Effector memory CD8-positive, alpha-beta T cell (primary cell): ENCODE measurements at places on chromosomes 2 and 18.

- no peak overlapping the region for H3K27ac ChIP-seq
- H3K27me3 ChIP-seq = peaks cover 47% of the 10 kb centered on the region
- no peak for DNase-seq
- H3K36me3 ChIP-seq = peaks cover 3% of the 10 kb centered on the region
- no peaks in the 10 kb centered on the region for H3K4me1 ChIP-seq
These were observed 56.9 kb downstream of the E2F6 start for GRCh38 chr2:11408959-11409571.

- no peaks in the 10 kb centered on the region for H3K27me3 ChIP-seq
- peaks cover 9% of the 10 kb centered on the region for H3K4me1 ChIP-seq
- H3K36me3 ChIP-seq = peaks cover 3% of the 10 kb centered on the region
- H3K4me3 ChIP-seq = no peak overlapping the region
- H3K27ac ChIP-seq = peak overlapping the region; percentile 89
These were observed 131.0 kb downstream of the PHLPP1 start for GRCh38 chr18:62846313-62846712.

DNA sequence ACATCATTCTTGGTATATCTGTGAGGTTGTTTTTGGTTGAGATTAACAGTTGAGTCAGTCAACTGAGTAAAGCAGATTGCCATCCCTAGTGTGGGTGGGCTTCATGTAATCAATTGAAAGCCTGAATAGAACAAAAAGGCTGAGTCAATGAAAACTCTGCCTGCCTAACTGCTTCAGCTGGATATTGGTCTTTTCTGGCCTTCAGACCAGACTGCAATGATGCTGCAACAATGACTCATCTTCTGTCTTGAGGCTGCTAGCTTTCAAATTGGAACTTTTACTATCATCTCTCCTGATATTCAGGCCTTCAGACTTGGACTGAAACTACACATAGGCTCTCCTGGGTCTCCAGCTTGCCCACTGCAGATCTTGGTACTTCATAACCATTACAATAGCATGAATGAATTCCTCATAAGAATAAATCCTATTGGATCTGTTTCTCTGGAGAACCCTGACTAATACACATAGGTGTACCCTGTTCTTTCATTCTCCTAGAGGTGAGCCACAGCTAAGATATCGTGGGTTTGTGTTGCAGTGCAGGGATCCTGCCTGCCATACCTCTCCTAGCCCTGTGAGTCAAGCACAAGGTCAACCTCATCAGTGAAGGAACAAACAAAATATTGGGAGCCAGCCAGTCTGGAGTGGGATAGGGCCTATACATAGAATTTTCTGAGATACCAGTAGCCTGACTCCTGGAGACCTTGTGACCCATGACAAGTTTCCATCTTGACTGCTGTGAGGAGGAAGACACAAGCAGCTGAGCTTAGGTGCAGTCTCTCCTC, 473.8 kb downstream of the DCC start:
- no peak for DNase-seq
- no peaks in the 10 kb centered on the region for H3K4me1 ChIP-seq
- no peak overlapping the region for H3K4me3 ChIP-seq
- H3K36me3 ChIP-seq = no peaks in the 10 kb centered on the region
- H3K27ac ChIP-seq = no peak overlapping the region
- H3K27me3 ChIP-seq = no peaks in the 10 kb centered on the region

GRCh38 chr2:10354399-10354798, 51.7 kb downstream of the HPCAL1 start:
- peaks cover 7% of the 10 kb centered on the region for H3K36me3 ChIP-seq
- no peak for DNase-seq
- H3K27me3 ChIP-seq = no peaks in the 10 kb centered on the region
- H3K4me3 ChIP-seq = no peak overlapping the region
- peaks cover 56% of the 10 kb centered on the region for H3K4me1 ChIP-seq

- H3K36me3 ChIP-seq = no peaks in the 10 kb centered on the region
- peaks cover 29% of the 10 kb centered on the region for H3K4me1 ChIP-seq
- H3K27ac ChIP-seq = peak overlapping the region; percentile 7
- H3K27me3 ChIP-seq = no peaks in the 10 kb centered on the region
- H3K4me3 ChIP-seq = peak overlapping the region; percentile 55
- no peak for DNase-seq
These were observed 120.8 kb upstream of the STK17B start for GRCh38 chr2:196291873-196292800.

GRCh38 chr2:199119796-199120195, 337.9 kb downstream of the SATB2 start:
- H3K4me1 ChIP-seq = no peaks in the 10 kb centered on the region
- no peak for DNase-seq
- H3K27me3 ChIP-seq = no peaks in the 10 kb centered on the region
- H3K36me3 ChIP-seq = no peaks in the 10 kb centered on the region
- H3K27ac ChIP-seq = no peak overlapping the region

DNA sequence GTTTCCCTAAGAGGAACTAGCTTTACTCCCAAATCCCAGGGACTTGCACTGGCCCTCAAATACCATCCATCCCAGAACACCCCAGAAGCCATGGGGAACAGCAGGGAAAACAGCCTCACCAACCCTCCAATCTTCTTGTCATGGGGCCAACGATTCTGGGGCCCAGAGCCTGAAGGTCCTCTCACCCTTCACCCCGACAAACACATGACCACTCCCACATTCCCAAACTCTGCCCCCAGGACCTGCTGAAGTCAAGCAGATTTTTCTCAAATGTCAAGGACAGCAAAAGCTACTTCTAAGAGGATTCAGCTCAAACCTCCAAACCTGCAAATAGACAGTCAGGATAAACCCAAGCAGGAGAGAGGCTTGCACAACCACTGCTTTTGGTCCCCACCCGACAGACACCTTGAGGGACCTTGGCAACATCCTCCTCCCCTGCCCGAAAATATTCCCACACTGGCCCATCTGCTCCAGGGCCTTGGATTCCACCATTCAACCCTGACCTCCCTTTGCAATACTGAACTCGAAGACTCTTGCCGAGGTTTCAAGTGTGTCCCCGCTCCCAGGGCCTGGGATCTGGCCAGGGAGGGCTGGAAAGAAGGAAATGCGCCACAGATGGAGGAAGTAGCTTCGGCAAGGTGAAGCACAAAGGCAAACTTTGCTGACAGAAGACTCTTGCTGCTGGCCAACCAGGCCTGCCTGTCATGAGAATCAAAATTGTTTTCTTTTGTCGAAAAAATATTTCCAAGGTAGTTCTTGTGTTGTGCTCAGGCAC, 143.3 kb downstream of the ZFP36L2 start:
- no peak overlapping the region for H3K4me3 ChIP-seq
- DNase-seq = no peak
- H3K27me3 ChIP-seq = no peaks in the 10 kb centered on the region
- peaks cover 6% of the 10 kb centered on the region for H3K36me3 ChIP-seq
- H3K4me1 ChIP-seq = peaks cover 10% of the 10 kb centered on the region
- H3K27ac ChIP-seq = peak overlapping the region; percentile 33

GRCh38 chr2:213751446-213751845, 467.2 kb downstream of the SPAG16 start:
- H3K4me3 ChIP-seq = no peak overlapping the region
- H3K27ac ChIP-seq = no peak overlapping the region
- H3K27me3 ChIP-seq = no peaks in the 10 kb centered on the region
- no peak for DNase-seq

- no peak overlapping the region for H3K4me3 ChIP-seq
- DNase-seq = no peak
- H3K27ac ChIP-seq = peak overlapping the region; percentile 64
- no peaks in the 10 kb centered on the region for H3K27me3 ChIP-seq
- H3K4me1 ChIP-seq = peaks cover 15% of the 10 kb centered on the region
- H3K36me3 ChIP-seq = peaks cover 65% of the 10 kb centered on the region
These were observed 25.0 kb upstream of the PCBP1 start for GRCh38 chr2:70062270-70062669.

- H3K27ac ChIP-seq = no peak overlapping the region
- H3K36me3 ChIP-seq = no peaks in the 10 kb centered on the region
- DNase-seq = no peak
- no peaks in the 10 kb centered on the region for H3K4me1 ChIP-seq
- H3K27me3 ChIP-seq = peaks cover 12% of the 10 kb centered on the region
These were observed 3.3 kb downstream of the ST6GAL2 start for GRCh38 chr2:106882673-106883072.

DNA sequence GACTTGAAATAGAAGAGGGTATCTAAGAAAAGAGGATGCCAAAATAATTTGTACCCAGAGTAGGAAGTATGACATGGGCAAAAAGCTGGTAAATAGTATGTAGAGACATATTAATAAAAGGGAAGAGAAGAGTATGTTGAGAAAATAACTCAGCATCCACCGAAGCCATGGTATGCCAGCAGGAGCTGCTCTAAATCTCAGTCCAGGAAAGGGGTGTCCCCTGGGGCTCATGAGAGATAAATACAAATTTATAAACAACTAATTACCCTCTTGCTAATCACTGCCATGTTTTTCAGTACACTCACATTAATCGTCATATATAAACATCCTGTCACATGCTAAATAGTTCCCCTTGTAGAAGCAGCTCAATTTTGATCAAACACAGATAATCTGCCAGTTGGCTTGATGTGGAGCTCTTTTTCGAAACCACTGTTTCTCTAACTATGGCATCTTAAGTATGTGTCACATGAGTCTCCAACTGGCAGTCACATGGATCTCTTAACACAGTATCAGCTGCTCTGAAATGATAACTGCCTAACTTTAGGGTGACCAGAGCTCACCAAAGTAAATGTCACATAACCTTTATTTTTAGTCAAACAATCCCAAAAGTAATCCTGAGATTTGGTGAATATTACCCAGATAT, 31.9 kb downstream of the EXOC6B start:
- no peak overlapping the region for H3K4me3 ChIP-seq
- no peaks in the 10 kb centered on the region for H3K36me3 ChIP-seq
- H3K27ac ChIP-seq = no peak overlapping the region
- no peaks in the 10 kb centered on the region for H3K27me3 ChIP-seq

- no peaks in the 10 kb centered on the region for H3K4me1 ChIP-seq
- H3K4me3 ChIP-seq = no peak overlapping the region
- H3K27me3 ChIP-seq = no peaks in the 10 kb centered on the region
- H3K36me3 ChIP-seq = peaks cover 3% of the 10 kb centered on the region
- H3K27ac ChIP-seq = no peak overlapping the region
These were observed 149.0 kb downstream of the LAMA3 start for GRCh38 chr18:23838233-23838632.

DNA sequence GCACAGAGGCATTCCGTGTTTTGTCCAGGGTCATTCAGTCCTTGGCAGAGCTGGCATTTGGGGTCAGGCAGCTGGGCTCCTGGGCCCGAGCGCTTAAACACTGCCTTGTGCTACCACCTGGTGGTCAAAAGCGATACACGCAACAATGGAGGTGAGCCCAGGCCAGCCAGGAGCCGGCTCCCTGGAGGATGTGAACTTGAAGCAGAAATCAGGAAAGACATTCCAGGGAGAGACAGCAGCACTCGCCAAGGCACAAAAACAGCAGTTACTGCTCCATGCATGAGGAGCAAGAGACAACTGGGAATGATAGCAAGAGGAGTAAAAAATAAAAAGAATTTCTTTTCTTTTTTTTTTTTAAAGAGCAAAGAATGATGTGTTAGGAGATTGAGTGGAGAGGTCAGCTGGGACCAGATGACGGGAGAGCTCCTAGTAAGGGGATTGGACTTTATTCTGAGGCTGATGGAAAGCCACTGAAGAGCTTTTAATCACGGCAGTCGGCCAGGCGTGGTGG, 20.7 kb downstream of the SCYGR8 start:
- no peaks in the 10 kb centered on the region for H3K4me1 ChIP-seq
- H3K27ac ChIP-seq = peak overlapping the region; percentile 55
- no peaks in the 10 kb centered on the region for H3K36me3 ChIP-seq

DNA sequence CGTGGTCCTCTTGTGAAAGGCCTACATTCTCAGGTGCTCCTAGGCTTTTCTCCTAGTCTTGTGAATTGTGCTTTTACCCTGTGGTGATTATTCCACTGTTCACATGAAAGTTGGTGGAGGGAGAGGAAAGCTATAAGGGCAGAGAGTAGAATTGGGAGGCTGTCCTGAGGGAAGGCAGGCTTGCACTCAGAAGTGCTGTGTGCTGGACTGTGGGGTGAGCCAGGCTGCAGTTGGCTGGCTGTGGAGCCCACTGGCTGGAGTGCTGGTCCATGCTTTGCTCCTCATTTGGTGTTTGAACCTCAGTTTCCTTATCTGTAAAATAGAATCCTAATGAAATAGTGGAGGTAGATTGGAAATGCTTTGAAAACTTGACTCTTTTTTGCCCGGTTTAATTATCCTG, 21.3 kb downstream of the LIMS1 start:
- no peak overlapping the region for H3K4me3 ChIP-seq
- H3K27me3 ChIP-seq = no peaks in the 10 kb centered on the region
- DNase-seq = no peak
- H3K36me3 ChIP-seq = no peaks in the 10 kb centered on the region
- H3K27ac ChIP-seq = no peak overlapping the region
